ENCODE measurements at places on chromosomes 1 and 21.

DNA sequence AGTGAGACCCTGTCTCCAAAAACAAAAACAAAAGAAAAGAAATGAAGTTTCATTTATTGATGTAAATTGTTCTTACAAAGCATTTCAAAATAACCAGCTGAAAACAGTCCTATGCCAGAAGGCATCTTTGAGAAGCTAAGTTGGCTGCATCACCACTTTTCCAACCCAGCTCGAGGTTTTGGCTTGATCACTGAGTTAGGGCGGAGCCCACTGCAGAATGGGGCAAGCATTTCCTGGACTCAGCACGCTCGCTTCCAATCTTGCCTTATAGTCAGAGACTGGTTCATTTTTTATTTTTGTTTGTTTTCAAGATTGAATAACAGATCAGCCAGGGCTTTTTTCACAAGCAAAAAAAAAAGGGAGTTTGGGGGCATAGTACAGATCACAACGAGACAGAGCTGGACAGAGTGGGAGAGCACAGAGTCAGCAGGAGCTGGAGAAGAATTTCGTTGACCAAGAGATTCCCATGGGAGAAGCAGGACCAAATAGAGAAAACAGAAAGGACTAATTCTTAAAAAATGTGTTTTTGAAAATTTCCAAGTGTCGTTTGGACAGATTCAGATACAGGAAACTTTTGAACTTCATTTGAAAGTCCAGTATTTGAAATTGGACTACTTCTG lies 23.5 kb upstream of the COL6A1 start:
- no peak for DNase-seq

- DNase-seq = no peak
These were observed 79.5 kb downstream of the RUNX1 start for GRCh38 chr21:34969423-34970166.

DNA sequence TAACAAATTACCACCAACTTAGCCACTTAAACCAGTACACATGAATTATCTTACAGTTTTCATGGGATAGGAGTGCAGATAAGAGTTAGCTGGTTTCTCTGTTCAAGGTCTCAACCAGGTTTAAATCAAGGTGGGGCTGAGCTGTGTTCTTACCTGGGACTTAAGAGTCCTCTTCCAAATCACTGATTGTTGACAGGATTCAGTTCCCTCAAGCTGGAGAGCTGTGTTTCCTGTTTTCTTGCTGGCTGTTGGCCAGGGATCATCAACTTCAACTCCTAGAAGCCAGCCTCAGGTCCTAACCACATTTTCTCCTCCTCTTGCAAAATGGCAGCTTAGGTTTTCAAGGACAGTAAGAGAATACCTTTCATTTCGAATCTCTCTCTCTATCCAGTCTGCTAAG lies 123.8 kb upstream of the CHRM3 start:
- no peak for DNase-seq

DNA sequence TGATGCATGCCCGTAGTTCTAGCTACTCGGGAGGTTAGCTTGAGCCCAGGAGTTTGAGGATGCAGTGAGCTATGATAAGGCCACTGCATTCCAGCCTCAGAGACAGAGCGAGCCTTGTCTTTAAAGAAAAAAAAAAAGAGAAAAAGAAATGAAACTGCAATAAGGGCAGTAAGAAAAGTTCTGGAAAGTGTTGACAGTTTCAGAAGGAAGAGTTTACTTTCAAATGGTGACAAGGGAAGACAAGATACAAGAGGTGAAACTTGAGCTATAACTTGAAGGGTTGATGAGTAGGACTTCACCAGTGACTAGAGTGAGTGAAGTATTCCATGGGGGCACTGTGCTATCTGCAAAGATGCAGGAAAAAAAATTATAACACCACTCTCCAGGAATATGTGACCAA lies 125.0 kb downstream of the AKT3 start:
- peak; percentile 9 for DNase-seq

DNA sequence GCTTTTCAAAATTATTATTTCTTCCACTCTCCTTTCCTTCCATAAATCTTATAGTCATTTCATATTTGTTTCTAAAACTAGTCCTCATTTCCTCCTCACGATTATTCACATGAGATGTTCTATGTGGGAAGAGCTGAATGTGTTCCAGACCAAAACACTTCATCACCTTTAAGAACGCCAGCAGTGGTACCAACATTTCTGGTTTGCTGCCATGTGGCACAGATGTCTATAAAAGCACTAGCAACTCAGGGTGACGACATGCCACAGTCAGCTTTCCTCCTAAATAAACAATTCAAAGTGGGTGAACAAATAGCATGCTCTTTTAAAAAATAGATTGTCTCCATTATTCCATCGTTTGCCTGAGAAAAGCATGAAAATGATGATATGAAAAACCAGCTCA lies 1217.8 kb upstream of the ADGRL2 start:
- no peak for DNase-seq

GRCh38 chr1:207946756-207947155 lies 35.8 kb upstream of the CD34 start:
- DNase-seq = no peak

DNA sequence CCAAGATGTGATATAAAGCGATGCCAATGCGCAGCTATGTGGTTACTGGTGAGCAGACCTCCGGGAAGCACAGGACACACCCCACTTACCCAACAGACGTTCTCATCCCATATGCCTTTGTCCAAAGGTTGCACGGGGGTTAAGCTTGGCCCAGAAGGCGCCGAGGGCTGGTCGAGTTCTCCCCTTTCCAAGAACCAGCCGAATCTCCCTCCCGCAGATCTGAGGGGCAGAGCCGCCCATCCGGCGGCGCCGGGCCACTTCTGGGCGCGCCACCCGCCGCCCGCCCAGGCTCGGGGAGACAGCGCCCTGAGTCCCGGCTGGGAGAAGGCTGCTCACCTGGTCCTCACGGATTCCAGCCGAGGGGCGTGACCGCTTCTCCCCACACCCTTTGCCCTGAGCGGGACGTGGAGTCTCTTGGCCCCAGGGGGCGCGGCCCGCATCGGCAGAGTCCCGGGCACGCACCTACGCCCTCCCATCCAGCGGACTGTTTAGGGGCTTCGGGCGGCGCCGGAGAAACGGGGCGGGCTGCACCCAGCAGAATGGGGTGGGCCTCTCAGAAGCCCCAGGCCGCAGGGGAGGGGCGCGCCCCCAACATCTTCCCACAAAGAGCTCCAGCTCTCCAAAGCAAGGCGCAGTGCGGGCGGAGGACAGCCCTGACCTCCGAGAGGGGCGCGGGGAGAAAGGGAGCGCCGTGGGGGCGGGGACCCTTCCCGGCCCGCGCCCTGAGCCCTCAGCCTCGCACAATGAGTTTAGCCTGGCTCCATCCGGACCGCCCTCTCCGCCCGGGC lies 615 bp downstream of the GPR161 start:
- DNase-seq = no peak

GRCh38 chr1:11198851-11199594 lies 9.9 kb downstream of the ANGPTL7 start:
- no peak for DNase-seq

DNA sequence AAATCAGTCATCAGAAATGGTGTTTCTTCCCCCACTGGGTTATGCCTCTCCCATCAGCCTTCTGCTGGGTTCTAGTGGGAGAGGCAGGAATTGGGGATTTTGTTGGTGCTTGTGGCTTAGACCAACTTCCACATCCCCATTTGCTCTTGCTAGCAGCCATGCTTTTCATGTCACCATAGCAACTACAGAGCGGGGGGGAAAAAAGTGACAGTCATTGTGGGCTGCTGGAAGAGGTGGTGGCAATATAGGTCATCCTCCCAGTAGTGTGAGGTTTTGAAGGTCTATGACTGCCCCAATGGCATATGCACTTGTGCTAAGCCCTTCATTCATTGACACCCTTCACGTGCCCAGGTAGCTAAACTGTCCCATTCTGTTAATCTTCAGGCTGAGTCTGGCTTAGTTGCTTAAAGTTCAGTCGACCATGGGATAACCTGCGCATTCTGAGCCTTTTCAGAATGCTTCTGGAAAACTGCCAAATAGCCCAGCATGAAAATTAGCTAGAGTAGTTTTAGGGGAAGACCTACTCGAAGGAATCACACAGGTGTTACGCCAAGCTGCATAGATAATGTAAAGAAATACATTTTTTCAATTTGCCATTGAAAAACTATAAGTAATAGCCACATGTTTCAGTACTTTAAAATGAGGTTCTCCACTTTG lies 53.7 kb upstream of the ZNF326 start:
- peak; percentile 60 for DNase-seq

- DNase-seq = no peak
These were observed 34.4 kb upstream of the PKP1 start for GRCh38 chr1:201248721-201249559.

DNA sequence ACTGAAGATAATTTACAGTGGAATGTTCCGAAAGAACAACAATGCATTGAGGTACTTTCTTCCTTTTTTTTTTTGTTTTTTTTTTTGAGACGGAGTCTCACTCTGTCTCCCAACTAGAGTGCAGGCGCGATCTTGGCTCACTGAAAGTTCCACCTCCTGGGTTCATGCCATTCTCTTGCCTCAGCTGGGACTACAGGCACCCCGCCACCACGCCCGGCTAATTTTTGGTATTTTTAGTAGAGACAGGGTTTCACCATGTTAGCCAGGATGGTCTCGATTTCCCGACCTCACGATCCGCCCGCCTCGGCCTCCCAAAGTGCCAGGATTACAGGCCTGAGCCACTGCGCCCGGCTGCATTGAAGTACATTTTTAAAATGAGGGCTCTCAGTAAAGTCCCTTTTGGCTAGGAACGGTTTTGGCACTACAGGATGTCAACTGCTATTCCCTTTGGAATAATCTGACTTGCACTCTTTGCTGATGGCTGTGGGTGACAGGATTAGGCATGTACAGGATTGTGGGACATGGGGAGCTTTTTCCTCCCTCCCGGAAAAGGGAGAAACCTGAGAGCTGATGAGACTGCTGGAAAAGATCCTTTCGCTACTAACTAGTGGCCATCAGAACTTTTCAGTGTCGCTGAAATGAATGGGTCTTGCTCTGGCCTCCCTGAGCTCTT lies 56.9 kb upstream of the EDEM3 start:
- no peak for DNase-seq

DNA sequence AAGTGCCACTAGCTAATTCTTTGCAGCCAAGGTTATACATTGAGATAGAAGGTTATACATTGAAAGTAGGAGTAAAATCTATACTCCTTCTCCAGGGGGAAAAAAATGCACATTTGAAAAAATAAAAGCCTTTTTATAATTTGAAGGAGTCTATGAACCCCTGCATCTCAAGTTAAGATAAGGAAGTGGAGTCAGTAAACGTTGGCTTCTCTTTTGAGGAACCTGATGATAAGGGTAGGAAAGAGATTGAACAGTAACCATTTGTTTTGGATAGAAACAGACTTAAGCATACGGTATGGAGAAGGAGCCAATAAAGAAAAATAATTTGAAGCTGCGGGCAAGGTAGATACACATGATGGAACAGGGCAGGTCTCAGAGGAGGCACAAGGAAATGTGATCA lies 64.1 kb downstream of the RPAP2 start:
- DNase-seq = no peak

- DNase-seq = no peak
These were observed 1647.9 kb downstream of the PLA2G4A start for GRCh38 chr1:188476606-188477005.

DNA sequence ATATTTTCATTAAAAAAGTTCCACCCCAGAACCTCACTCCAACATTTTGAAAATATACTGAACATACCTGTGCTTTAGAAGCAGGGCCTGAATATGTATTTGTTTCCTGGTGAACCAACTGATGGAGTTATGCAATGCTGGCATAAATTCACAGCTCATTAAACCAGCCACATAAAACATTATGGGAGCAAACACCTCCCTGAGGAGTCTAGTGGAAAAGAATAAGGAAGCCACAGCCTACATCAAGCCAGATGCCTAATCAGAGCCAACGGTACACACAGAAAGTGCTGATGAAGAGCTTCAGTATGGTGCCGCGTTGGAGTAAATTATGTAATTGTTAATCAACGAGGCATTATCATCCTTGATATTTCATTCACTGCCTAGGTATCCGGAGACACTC lies 199.5 kb downstream of the AJAP1 start:
- DNase-seq = no peak

DNA sequence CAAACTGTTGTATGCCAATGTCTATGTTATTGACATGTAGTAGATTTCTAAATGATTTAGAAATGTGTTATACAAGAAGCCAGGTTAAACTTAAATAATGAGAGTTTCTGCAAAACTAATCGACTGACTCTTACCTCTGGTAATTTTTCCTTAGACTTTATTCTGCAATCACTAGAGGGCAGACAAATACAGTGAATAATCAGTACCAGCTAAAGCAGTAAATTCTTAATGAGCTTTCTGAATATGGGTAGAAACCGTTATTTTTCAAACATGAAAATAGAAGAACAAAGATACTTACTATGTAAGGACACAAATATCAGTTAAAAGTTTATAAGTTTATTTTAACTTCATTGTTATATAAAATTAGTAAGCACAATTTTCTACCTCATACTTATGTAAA lies 97.9 kb upstream of the RGS1 start:
- peak; percentile 49 for DNase-seq

DNA sequence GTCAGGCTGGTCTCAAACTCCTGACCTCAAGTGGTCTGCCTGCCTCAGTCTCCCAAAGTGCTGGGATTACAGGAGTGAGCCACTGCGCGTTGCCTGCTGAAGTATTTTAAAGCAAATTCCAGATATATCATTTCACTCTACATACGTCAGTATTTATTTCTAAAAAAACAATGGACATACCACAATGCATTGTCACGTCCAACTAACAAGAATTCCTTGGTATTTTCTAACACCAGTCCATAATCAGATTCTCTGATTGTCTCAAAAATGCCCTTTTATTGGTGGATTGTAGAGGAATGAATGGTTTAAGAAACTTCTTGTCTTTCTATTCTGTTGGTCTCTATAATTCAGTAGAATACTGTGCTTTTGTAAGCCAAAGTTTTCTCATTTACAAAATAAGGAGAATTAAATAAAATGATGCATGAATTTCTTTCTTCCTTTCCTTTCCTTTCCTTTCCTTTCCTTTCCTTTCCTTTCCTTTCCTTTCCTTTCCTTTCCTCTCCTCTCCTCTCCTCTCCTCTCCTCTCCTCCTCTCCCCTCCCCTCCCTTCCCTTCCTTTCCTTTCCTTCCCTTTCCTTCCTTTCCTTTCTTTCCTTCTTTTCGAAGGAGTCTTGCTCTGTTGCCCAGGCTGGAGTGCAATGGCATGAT lies 55.8 kb downstream of the VPS13D start:
- no peak for DNase-seq

GRCh38 chr1:143652744-143653428 lies 318.9 kb downstream of the FAM72C start:
- DNase-seq = no peak

GRCh38 chr1:52752484-52752826 lies 26.2 kb downstream of the ZYG11B start:
- DNase-seq = no peak

- no peak for DNase-seq
These were observed 20.9 kb downstream of the SLC1A7 start for GRCh38 chr1:53121319-53122172.

GRCh38 chr1:188444526-188444925 lies 1615.8 kb downstream of the PLA2G4A start:
- no peak for DNase-seq

DNA sequence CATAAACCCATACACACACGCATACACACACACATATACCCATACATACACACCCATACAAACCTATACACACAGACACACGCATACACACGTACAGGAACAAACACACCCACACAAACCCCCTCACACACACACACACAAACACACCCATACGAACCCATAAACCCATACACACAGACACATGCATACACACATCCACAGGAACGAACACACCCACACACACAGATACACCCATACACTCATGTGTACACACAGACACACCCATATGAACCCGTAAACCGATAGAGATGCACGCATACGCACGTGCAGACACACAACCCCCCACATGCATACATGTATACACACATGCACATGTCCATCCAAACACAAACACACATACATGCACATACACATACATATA lies 9.5 kb downstream of the WNT9A start:
- DNase-seq = no peak

Data from GM12865 (cell line).